ENCODE measurements at places on chromosomes 6 and 20.

GRCh38 chr6:13908955-13909381, 15.8 kb upstream of the RNF182 start:
- DNase-seq = peak; percentile 82

- DNase-seq = no peak
Observed at GRCh38 chr6:126650931-126651330, 311.0 kb downstream of the CENPW start.

GRCh38 chr6:1091900-1092299, 220.0 kb upstream of the FOXQ1 start:
- no peak for DNase-seq

DNA sequence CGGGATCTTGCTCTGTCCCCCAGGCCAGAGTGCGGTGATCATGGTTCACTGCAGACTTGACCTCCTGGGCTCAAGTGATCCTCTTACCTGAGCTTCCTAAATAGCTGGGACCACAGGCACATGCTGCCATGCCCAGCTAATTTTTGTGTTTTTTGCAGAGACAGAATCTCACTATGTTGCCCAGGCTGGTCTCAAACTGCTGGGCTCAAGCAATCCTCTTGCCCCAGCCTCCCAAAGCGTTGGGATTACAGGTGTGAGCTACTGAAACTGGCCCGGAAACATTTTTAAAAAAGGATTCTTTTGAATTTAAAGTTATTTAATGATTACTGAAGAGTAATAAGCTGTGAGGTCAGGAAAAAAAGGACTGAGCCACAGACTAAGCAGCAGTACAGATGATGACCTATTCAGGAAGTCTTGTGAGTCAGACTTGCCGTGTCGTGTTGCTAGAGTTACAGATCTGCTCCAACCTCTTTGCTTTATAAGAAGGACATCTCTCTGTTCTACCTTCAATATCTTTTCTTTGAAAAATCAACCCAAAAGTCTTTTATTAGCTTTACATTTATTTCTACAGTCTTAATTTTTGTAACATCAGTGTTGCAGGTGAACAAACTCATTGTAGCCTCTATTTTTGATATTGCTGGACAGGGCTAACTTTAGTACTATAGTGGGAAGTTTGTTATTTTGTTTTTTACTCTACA, 108.7 kb downstream of the NCOA3 start:
- DNase-seq = no peak

- DNase-seq = no peak
Observed at GRCh38 chr6:150641398-150642139, 41.9 kb downstream of the PLEKHG1 start.

DNA sequence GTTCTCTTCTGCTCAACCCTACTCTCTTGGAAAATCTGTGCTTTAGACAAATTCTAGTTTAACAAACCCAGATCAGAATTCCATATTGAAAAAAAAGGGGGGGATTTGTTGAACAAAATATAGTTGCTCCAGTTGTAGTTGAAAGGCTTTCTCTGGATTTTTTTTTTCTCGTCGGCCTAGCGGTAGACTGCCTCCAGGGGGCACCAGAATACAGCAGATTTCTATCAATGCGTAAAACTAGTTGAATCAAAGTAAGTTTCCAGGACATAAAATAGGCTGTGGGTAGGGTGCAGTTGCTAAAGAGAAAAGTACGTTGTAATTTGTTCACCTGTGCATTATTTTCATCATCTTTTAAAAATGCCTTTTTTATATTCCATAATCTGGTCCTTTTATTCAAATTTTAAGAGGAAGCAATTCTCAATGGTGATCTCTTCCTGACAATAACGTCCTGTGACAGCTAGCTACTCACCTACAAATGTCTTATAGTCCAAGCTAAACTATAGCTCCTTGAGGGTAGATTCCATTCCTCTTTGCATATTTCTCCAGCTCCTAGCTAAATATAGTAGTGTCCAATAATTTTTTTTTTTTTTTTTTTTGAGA, 105.4 kb downstream of the PERP start:
- peak; percentile 70 for DNase-seq

DNA sequence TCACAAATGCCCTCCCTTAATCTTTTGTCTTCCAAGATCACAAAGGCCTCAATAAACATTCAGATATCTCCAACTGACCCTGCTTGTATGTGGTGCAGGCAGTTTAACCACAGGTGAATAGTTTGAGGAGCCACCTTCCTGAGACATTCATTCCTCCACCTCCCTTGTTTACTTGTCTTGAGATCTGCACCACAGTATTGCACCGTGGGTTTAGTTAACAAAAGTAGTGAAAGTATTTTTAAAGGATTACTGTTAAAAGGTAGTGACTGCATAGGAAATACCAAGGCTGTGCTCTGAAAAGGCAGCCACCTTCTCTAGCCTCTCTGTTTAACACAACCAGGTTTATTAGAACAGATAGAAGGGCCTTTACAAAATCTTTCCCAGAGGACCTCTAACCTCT, 46.5 kb downstream of the SESN1 start:
- no peak for DNase-seq

- no peak for DNase-seq
Observed at GRCh38 chr6:30857112-30857511, 27.2 kb upstream of the DDR1 start.

GRCh38 chr6:119137194-119138072, 59.0 kb upstream of the FAM184A start:
- DNase-seq = no peak

- no peak for DNase-seq
Observed at GRCh38 chr6:5764401-5764955, 242.2 kb downstream of the NRN1 start.

DNA sequence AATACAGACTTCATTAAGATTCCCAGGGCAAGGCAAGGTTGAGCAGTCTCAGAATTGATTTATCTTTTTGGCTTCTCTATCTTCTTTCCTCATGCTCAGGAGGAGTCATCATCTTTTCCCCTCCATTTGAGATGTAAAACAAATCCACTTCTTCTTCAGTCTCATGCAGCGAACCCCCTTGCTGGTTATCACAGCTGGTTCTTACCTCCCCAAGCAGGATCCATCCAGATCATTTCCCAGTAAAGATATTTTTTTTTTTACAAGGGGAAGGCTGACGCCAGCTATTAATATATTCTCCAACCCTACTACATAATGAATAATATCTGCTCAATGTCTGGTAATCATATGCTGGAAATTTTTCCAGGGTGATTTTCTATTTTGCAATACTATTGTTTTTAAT, 508.9 kb upstream of the NOX3 start:
- DNase-seq = no peak

DNA sequence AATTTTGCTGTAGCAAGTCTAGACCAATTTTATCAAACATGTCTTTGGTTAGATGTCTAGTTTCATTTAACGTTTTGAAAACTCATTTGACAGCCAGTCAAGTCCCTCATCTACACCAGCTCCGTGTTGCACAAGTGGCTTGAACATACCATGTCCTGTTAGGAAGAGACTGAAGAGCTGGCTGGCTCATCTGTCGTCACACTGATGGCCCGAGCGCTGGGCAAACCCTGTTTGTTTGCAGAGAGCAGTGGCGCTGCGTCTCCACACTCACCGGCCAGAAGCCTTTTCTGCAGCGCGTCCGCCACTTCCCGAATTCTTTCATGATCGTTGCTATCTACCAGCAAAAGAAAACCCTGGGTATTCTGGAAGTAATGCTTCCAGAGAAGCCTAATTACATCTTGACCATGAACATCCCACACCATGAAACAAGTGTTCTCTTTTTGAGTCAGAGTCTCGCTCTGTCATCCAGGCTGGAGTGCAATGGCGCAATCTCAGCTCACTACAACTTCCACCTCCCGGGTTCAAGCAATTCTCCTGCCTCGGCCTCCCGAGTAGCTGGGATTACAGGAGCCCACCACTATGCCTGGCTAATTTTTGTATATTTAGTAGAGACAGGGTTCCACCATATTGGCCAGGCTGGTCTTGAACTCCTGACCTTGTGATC, 10.7 kb upstream of the TCFL5 start:
- no peak for DNase-seq

GRCh38 chr6:141244366-141244765, 888.4 kb upstream of the GJE1 start:
- DNase-seq = no peak

DNA sequence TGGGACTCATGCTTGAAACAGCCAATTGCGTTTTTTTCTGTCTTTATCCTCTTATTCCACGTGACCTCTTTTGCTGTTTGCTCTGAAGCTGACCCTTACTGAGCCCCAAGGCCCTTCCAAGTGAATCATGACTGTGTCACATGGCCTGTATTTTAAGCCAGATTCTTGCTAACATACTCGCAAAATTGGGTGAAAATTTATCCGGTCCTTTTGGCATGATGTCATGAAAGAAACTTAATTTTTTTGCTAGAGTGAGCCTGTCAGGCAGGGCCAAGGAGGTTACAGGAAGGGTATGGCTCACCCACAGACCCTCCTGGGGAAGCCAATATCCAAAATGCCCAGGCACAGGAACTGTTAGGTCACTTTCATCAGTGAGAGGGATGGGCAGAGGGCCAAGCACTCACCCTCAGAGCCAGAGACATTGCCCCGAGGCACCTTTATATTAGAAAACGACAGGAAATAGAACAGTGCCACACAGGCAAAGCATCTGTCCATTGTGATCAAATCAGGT, 296.7 kb downstream of the CDH26 start:
- DNase-seq = peak; percentile 23

DNA sequence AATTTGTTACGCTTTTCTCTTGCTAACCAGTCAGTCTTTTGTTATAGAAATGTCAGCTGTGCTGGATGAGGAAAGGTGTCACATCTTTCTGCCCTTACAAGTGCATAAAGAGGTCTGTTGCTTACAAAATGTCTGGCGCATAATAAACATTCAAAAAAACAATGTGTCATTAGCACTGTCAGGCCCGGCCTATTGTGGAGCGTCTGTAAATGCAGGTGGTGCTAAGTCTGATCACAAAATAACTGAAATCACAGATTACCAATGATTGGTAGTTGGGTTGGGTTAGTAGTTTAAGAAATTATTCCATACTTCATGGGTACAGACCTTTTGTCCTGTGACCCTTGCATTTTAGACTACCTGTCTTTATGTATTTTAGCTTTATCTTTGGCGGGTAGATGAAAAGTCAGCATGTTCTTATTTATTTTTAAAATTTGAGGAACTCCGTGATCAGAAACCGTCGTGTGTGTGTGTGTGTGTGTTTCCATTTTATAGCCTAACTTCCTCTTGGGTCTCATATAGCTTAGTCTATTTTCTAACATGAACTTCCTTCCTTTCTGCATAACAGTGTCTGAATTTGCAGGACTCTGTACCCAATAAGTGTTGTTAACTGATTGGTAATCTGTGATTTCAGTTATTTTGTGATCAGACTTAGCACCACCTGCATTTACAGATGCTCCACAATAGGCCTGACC, 88.1 kb upstream of the IFNGR1 start:
- no peak for DNase-seq

DNA sequence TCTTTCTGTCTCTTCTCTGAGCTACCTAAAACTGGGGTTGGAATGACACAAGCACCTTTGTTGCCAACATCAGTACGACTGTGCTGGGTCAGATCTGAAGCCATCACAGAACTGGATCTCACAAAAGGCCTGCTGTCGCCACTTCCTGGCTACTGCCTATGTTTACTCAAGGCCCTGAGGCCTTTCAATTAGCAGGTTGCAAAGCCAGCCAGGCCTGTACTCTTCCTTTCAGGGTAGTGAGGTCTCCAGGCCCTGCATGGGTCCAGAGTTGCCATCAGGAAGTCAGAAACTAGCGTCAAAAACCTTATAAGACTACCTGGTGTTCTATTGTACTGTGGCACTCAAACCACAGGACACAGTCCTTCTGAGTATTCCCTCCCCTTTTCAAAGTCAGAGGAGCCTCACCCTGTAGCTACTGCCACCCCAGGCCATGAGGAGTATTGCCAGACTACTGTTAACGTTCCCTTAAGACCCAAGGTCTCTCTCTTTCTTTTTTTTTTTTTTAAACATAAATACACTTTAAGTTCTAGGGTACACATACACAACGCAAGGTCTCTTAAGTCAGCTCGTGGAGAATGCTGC, 937.4 kb upstream of the GJE1 start:
- no peak for DNase-seq

DNA sequence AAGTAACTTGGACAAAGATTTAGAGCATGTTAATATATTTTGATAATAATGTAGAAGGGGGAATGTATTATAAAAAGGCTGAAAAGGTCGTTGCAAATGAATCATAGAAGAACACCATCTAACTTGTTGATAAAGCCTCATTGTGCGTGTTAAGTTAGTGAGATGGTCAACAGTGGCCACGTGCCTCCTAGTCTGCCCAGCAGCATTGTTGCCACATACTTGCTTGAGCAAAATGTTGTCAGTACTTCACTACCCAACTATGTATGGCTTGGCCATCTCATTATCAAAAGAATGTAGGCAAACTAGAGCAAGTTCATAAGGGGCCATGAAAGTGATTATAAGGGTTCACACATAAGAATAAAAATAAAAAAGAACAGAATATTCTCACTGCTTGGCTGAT, 84.6 kb downstream of the PHACTR1 start:
- DNase-seq = no peak

DNA sequence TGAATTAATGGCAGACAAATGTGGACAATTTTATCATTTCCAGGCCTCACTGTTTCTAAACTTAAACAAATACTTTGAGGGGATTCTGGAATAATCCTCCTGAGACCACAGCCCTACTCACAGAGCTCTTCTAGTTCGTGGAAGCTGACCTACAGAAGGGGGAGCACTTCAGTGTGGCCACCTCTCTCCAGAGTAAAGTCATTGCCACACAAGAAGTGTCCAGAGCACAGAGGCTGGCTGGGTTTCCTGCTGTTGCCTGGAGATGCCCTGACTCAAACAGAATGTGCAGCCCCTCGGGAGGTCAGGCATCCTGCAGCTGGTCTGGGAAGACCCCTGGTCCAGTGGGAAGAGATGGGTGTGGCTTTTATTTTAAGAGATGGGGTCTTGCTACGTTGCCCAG, 110.9 kb downstream of the QRSL1 start:
- DNase-seq = no peak

DNA sequence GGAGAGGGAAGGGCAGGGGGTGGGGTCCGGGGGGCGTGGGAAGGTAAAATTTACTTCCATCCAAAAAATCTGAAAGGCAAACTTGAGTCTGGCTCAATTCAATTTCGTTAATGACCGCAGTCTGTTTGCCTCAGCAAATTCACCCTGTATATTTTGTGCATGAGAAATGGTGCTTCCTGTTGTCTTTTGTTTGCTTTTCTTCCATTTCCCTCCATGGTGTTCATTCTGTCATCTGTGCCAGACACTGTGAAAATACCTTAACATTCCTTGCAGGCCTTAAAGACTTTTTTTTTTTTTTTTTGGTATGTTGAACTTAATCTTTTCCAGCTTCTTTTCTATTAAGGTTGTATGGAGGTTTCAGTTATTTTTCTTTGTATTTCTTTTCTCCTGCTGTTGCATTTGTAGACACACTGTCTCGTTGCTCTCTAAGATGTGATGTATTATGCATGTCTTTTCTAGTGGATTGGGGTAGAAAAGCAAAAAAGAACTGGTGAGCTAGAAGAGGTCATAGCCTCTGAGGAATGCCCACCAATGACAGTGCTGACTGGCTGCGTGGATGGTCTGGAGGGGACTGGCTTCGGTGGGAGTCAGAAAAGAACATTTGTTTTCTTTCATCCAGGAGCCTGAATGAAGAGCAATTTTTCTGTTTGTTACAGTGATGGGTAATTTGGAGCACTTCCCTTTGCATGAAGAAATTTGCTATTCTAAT, 585.0 kb upstream of the MAP3K7 start:
- no peak for DNase-seq

Measured in neural progenitor cell (in vitro differentiated cells).